ENCODE measurements at places on chromosomes 7 and 10. TPM values are rescaled to one million over a fixed set of nuclear protein-coding genes. Genes with fewer than 3 reads are reported as not detected.

DNA sequence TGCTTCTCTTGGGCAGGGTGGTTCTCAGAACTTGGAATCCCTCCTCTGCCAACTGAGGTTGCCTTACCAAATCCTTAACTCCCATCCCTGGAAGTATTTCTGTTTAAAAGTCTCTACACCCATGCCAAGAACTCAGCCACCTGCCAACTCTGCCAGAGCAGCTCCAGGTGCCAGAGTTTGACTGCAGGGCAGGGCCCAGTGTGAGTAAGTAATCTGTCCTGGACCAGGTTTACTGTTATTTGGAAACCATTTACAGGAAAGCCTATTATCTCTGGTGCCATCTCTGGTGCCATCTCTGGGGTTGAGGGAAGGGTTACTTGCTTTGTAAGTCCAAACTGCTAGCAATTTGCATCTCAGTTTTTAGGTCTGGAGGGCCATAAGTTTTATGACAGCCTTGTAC, 2.5 kb downstream of the TSPAN15 start:
- no peak for DNase-seq

DNA sequence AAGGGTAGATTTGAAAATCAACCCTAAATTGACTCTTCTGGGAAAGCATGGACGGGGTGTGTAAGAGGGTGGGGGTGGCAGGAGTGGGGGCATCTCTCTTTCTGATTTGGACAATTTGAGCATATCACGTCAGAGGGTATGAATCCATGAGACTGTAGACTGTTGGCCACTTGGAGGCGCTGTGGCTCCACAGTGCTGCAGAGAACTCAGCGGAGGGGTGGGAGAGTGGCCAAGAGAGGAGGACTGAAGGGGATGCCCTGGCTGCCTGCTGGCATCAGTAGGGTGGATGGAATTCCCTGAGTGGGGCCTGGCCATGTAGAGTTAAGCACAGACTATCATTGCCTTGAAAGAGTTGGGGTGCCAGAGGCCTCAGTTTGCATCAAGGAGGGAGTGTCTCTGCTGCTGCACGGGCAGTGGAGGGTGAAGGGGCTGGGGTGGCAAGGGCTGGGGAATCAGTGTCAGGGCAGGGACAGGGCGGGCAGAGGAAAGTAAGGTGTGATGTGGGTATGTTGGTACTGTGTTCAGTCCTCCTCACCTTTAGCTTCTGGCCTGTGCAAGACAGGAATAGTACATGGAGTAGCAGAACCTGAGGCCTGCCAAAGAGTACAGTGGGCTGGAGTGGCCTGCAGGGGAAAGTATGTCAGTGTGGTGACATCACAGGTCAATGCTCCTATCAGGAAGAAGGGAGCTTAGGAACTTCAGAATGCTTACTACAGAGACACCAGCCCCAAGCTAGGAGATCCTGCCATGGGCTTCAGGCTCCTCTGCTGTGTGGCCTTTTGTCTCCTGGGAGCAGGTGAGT, 133.5 kb upstream of the PRSS58 start:
- peak; percentile 66 for DNase-seq

GRCh38 chr7:157502701-157503111, 165.9 kb downstream of the DNAJB6 start:
- peak; percentile 17 for DNase-seq

GRCh38 chr7:5692845-5693278, 88.6 kb downstream of the RNF216 start:
- DNase-seq = no peak

GRCh38 chr10:80614576-80615416, 77.1 kb downstream of the SH2D4B start:
- no peak for DNase-seq

DNA sequence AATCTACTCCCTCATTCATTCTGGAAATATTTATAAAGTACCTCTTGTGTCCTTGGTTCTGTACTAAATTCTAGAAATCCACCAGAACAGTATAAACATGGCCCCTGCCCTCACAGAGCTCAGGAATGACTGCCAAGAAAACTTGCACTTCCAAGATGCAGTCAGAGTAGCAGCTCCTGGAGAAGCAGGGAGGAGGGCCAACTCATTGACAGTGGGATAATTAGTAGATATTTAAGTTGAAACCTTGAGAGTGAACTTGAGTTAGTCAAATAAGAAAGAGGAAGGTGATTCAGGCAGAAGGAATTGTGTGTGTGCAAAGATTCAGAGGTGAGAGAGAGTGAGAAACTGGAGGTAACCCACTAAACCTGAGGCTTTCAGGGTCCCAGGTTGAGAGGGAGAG, 182.2 kb upstream of the INHBA start:
- DNase-seq = no peak

DNA sequence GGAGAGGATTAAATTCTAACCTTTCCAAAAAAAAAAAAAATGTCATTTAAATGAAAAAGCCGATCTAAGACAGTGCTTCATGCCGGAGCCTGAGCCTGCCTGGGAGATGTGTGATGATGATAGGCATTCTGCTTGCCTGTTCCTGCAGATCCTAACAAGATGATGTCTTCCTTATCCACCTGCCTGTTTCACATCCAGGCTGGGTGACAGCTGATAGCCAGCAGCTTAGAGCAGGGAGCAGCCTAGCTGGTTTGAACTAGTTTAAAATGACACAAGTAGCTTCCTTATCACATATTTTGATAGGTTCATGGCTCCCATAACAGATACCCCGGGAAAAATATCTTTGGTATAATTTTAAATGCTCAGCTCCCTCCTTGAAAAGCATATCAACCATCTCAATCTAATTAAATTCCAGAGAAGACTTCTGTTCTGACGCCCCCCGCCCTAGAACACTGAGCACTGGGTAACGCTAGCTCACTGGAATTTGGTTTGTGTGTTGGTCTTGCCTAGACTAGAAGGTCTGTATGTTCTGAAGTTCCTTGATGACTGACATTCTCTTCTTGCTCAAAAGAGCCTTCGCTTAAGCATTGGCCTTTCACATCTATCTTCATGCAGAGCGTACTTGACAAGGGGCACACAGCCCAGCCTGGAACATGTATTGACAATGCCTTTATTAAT, 96.9 kb upstream of the FGFR2 start:
- no peak for DNase-seq

DNA sequence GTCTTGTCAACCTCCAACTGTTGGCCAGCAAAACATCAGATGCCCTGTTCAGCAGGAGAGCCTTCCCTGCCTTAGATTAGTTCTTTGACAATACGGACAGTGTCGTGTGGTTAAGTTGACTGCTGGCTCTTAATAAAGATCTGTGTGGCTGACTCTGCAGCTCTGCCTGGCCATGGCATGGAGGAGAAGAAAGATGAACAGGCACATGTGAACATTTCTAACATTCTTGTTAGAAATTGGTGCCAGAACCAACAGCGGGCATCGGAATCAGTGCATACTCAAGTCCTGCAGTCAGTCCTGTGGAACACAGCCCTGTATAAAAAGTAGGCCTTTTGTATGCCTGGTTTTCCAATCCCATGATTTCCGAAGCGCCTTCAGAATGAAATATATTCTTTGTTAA, 455.6 kb downstream of the POM121L12 start:
- DNase-seq = no peak

DNA sequence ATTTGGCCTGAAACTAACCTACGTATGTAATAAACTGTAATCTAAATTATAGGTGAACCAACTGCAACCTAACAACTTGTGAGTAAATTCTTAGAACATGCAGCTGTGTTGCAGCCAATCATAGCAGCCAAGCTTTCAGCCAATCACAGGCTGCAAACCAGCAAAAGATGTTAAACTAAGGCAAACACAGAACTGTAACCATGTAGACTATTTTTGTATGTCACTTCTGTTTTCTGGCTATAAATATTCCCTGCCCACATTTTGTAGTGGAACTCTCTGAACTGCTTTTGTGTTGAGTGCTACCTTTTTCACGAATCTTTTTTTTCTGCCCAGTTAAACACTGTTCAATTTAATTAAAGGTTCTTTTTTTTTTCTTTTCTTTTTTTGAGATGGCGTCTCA, 28.2 kb upstream of the ZPBP start:
- DNase-seq = no peak

GRCh38 chr10:46264737-46265368, 21.9 kb upstream of the ANTXRL start:
- no peak for DNase-seq

- no peak for DNase-seq
These were observed 248.9 kb downstream of the FOXP2 start for GRCh38 chr7:114663502-114663901.

GRCh38 chr7:114936471-114936870, 14.6 kb downstream of the MDFIC start:
- DNase-seq = no peak

GRCh38 chr7:94698275-94698674, 42.3 kb upstream of the SGCE start:
- DNase-seq = no peak

DNA sequence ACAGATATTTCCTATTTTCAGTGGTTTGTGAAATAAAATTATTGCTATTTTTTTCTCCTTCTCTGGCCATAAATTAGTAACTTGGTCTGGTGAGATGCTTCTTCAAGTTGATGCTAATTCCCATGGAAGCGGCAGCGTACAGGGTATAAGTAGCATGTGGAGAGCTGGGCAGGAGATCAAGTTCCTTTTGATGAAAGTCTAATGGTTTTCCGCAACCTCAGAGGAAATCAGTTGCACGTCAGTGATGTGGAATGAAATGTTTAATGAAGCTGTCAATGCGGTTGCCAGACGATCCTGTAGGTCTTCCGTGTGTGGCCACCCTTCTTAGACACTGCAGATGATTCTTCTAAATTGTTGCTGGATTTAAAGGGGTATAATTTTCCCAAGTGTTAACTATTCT, 236.4 kb upstream of the GRM3 start:
- DNase-seq = no peak

DNA sequence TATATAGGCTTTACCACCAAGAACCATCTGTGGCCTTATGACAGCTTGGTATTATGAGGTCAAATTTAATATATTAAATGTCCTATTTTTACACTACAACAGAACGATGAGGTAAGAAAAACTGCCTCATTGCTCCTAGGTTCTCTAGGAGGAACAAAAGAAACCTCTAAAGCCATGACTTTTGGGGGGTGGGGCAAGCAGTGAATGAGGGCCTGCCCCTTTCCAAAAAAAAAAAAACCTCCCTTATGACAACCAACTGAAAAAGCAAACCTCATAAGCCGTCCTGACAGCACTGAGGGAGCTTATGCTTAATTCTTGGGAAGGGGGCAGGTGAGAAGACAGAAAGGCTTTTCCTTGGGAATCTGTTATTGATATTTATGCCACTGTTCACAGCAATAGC, 116.6 kb downstream of the KMT2E start:
- DNase-seq = no peak

DNA sequence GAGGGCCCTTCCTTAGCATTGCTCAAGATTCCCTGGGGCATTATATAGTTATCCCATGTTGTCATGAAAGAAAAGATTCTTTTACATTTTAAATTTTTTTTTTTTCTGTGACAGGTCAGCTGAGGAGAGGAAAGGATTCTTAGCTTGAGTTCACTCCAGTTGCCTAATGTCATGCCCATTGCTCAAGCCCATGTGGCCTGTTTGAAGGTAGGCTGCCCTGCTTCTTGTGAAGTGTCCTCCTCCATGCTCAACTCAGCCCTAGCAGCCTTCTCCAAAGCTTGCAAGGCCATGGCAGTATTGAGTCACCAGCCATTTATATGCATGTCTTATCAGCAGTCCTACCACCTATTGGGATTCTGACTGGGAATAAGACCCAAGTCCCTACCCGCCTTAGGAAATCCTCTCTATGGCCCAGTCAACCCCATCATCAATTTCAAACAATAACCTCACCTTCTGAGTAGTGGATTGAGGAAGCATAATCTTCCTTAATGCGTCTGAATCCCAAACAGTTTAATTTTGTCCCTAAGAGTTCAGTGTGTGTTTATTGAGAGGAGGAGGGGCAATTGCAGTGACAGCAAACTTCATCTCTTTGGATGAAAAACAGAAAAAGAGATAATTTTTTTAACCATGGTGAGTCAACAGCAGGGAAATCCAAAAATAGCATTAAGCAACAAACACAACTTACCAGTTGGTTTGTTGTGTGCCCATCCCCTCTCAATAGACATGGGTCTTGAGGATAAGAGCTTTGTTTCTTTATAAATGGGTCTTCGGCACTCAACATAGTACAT, 38.6 kb upstream of the WASL start:
- no peak for DNase-seq

Gene GPR85
- total RNA-seq = not detected

Gene ZCWPW1
- 7.8 TPM for total RNA-seq

Gene OR13A1
- not detected for total RNA-seq

Gene CPEB3
- 6.9 TPM for total RNA-seq

Gene KAZALD1
- total RNA-seq = 0.49 TPM

Gene ITIH2
- total RNA-seq = not detected

Gene EN2
- total RNA-seq = not detected

Measured in natural killer cell (primary cell).